HepG2 (cell line): ENCODE measurements at places on chromosomes 11 and 22.

GRCh38 chr11:93747122-93747521, 5.7 kb downstream of the C11orf54 start:
- peaks cover 63% of the 10 kb centered on the region for H3K4me1 ChIP-seq
- peak overlapping the region; percentile 54 for H3K27ac ChIP-seq
- no peaks in the 10 kb centered on the region for H3K36me3 ChIP-seq
- no peak overlapping the region for H3K4me3 ChIP-seq

DNA sequence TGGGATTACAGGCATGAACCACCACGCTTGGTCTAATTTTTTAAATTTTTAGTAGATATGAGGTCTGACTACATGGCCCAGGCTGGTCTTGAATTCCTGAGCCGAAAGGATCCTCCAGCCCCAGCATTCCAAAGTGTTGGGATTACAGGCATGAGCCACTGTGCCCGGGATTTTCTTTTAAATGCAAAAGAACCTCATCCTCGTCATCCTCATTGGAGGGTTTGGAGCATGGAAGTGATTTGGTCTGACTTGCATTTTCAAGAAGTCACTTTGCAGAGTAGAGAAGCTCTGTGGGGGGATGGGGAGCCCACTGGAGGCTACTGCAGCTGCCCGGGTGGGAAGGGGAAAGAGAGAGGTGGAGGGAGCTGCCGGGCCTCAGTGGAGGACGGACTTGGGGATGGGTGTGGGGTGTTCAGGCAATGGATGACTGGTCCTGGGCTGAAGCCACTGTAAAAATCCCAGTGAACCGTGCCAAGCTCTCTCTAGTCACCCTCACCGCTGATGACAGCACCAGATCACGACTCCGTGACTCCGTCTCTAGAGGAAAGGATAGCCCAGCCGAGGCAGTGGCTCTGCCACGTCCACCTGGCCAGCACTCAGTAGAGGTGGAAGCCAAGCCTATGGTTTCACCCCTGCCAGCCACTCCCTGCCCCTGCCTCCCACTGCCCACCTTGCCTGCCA, 32.8 kb upstream of the SLC22A12 start:
- no peak overlapping the region for H3K27ac ChIP-seq
- no peak overlapping the region for H3K4me3 ChIP-seq
- H3K36me3 ChIP-seq = no peaks in the 10 kb centered on the region
- H3K27me3 ChIP-seq = no peaks in the 10 kb centered on the region

DNA sequence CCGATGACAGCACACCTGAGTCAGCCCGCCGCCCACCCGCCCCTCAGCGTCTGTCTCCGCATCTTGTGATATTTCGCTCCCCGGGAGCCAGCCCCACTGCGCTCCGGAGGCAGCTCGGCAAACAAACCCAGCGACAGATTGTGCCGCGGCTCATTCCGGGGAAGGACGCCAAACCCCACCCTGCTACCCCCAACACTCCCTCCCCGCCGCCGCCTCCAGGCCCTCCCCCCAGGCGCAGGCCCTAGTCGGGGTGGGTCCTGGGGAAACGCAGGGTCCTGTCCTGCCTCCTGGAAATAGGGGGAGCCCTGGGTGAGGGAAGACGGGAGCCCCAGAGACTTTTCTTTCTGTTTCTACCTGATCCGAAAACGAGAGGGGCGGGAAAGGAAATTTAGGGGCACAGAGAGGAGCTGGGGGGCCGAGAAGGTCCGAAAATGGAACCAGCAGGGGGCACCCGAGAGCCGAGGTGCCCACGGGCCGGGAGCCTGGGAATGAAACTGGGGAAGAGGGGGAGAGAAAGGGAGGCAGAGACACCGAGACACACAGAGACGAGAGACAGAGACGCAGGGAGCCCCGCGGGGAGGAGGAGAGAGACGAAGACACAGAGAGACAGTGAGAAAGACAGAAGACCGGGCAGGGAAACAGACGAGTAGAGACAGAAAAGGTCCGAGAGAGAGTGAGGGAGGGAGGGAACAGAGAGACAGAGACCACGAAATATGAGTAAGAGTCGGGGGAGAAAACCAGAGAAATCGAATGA, 1.7 kb upstream of the RTN4RL2 start:
- H3K4me3 ChIP-seq = peak overlapping the region; percentile 75
- H3K4me1 ChIP-seq = peaks cover 64% of the 10 kb centered on the region
- peaks cover 14% of the 10 kb centered on the region for H3K27me3 ChIP-seq
- no peaks in the 10 kb centered on the region for H3K36me3 ChIP-seq

DNA sequence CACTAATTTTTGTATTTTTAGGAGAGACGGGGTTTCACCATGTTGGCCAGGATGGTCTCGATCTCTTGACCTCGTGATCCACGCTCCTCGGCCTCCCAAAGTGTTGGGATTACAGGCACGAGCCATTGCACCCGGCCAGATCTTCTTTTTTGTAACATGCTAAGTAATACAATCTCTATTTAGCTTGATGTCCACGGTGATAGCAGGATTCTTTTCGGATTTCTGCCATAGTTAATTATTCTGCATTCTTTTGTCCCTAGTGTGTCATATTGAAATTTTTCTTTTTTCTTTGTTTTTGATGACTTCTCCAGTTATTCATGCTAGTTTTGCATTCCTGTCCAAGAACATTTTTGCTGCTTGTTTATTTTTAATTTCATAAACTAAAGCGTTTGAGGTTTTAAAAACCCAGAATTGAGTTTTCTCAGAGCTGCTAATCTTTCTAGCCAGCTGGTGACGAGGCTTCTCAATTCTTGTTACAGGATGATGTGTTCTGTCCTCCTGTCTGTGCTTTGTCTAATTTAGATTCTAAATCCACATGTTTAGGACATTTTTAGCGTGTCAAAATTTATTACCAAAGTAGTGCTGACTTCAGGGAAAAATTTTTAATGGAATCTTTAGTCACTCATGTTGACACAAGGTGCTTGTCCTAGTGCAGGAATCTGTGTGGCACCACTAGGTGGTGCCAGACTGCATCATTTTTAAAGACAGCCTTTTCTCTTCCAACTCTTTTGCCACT, 21.8 kb downstream of the NF2 start:
- peak; percentile 62 for DNase-seq
- no peaks in the 10 kb centered on the region for H3K36me3 ChIP-seq
- peaks cover 40% of the 10 kb centered on the region for H3K4me1 ChIP-seq
- H3K4me3 ChIP-seq = no peak overlapping the region
- H3K27me3 ChIP-seq = no peaks in the 10 kb centered on the region

DNA sequence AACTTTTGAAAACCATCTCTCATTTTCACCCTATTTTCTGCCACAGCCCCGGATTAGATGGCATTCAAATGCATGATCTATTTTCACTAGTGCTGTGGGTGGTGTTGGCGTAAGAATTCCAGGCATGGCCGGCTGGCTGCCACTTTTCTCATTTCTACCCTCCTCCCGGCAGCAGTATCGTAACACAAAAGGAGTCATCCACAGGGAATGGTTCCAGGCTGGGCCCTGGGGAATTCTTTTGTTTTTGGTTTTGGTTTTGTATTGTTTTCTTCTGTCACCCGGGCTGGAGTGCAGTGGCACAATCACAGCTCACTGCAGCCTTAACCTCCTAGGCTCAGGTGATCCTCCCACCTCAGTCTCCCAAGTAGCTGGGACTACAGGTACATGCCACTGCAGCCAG, 13.8 kb downstream of the JAML start:
- H3K4me1 ChIP-seq = peaks cover 88% of the 10 kb centered on the region
- no peak for DNase-seq
- H3K36me3 ChIP-seq = no peaks in the 10 kb centered on the region

GRCh38 chr22:17896586-17896985, 122.3 kb upstream of the BID start:
- H3K27ac ChIP-seq = no peak overlapping the region
- H3K4me1 ChIP-seq = peaks cover 58% of the 10 kb centered on the region
- H3K4me3 ChIP-seq = no peak overlapping the region
- no peaks in the 10 kb centered on the region for H3K27me3 ChIP-seq

DNA sequence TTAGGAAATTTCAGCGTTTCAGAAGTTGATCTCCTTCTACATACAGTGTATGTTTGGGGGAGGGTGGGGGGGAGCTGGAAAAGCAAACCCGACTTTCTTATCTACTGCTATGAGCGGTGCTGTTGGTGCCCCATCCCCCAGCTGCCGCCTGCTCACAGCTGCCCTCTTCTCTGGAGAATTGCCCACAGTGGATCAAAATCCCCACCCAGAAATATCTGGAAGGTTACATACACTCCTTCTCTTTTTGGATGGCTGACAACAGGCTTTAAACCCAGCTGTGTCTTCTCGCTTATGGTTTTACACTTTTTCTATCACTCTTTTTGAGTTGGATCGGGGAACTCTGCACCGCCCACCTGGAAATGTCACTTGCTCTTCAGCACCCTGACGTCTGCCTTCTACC, 56.4 kb downstream of the DHCR7 start:
- H3K36me3 ChIP-seq = no peaks in the 10 kb centered on the region
- H3K27me3 ChIP-seq = peaks cover 66% of the 10 kb centered on the region
- no peak overlapping the region for H3K4me3 ChIP-seq
- H3K27ac ChIP-seq = no peak overlapping the region
- no peak for DNase-seq

DNA sequence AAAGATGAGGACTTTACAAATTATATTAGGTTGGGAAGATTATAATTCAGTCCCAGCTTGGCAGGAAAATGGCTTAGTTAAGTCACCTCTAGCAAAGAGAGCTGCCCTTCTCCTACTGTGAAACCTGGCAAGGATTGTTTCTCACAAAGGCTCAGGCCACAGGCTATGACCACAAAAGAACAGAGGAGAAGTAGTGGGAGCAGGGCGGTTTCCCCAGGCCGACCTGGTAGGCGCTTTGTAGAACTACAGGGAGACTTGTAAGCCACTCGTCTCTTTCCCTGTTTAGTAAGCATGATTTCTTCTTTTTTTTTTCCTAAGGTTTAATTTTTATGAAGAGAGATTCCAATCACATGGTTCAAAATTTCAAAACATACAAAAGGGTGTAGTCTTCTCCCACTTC, 4.6 kb downstream of the SNAP29 start:
- DNase-seq = no peak
- no peak overlapping the region for H3K27ac ChIP-seq
- no peak overlapping the region for H3K4me3 ChIP-seq
- H3K27me3 ChIP-seq = no peaks in the 10 kb centered on the region; the same call in 2 of the 3 replicates

- no peaks in the 10 kb centered on the region for H3K4me1 ChIP-seq
- DNase-seq = no peak
- H3K27me3 ChIP-seq = no peaks in the 10 kb centered on the region
- H3K4me3 ChIP-seq = no peak overlapping the region
Observed at GRCh38 chr11:21179770-21180169, 510.4 kb downstream of the NELL1 start.

DNA sequence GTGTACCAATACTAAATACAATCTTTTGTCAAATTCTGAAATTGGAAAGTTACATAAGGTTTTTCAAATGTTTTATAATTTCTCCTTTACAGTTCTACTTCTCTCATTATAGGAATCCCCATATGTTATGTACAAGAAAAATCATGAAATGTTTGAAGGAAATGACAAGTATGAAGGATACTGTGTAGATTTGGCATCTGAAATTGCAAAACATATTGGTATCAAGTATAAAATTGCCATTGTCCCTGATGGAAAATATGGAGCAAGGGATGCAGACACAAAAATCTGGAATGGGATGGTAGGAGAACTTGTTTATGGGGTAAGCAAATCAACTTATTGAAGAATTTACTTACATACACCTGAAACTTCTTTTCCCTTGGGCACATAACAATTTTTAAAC, 103.4 kb downstream of the MSANTD4 start:
- no peak overlapping the region for H3K4me3 ChIP-seq
- H3K27ac ChIP-seq = no peak overlapping the region
- H3K36me3 ChIP-seq = no peaks in the 10 kb centered on the region

DNA sequence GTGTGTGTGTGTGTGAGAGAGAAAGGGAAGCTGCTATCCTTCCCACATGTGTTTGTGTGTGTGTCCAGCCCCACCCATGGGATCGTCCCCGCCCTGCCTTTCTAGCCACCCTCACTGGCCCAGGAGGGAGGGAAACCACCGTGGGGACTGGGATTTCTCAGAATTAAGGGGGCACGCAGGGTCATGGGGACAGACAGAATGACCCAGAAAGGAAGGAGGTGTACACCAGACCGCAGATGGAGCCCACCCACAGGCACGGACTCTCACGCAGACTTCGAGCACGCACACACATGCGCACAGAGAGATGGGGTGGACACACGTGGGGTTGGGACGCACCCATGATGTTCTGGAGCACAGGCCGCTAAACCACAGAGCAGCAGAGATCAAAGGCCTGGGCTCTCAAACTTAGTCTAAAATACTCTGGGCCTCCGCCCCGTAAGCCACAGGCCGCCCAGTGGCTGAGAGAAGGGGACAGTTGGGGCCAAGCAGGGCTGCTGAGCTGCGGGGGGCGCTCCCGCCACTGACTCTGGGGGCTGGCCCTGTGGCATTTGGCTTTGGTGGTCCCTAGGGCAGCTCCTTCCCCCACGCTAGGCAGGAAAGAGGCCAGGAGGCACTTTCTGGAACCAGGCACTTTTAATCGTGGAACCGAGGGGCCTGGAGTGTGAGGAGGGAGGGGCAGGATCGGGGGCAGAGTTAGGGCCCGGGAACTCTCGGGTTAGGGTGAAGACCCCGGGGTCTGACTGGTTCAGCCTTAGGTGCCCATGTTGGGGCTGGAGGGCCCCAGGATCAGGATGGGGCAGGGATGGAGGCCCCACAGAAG, 1.5 kb downstream of the IFITM5 start:
- no peak overlapping the region for H3K4me3 ChIP-seq
- H3K27me3 ChIP-seq = peaks cover 11% of the 10 kb centered on the region
- H3K27ac ChIP-seq = no peak overlapping the region
- no peaks in the 10 kb centered on the region for H3K36me3 ChIP-seq
- peaks cover 35% of the 10 kb centered on the region for H3K4me1 ChIP-seq

DNA sequence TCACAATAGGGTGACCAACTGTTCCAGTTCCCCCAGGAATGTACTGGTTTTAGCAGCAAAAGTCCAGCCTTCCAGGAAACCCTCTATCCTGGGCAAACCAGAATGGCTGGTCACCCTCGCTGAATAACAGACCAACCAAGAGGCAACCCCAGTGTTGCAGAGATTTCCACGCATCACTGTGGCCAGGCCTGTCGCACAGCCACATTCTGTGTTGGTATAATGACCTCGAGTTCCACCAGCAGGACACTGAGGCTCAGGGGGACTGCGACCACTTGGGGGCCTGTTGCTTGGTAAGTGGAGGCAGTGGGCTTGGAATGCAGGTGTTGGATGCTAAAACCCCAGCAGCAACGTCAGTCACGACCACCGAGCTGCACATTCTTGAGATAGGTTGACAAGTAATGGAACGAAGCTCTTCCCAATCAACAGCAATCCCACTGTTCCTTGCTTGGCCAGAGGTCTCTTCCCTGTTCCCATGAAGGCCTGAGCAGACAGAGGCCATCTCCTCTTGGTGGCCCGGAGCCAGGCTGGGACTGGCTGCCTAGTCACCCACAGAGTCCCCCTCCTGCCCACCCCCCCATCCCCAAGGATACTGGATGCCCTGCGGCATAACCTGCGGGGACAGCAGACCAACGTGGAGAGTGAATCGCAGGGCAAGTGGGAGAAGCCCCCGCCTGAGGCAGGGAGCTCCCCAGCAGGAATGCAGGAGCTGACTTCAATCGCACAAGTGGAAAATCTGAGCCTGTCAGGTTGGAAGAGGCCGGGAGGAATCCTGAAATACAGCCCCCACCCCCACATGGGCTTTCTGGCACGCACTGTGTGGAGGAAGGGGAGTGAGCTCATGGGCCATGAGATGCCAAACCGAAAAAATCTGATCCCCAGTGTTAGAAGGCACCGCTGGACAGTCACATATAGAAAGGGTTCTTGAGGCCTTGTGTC, 43.4 kb upstream of the MN1 start:
- no peak overlapping the region for H3K27ac ChIP-seq
- no peak overlapping the region for H3K4me3 ChIP-seq
- peaks cover 7% of the 10 kb centered on the region for H3K4me1 ChIP-seq
- H3K36me3 ChIP-seq = peaks cover 1% of the 10 kb centered on the region

GRCh38 chr11:131749101-131749500, 378.7 kb downstream of the NTM start:
- no peaks in the 10 kb centered on the region for H3K4me1 ChIP-seq
- no peaks in the 10 kb centered on the region for H3K36me3 ChIP-seq
- DNase-seq = no peak
